ENCODE measurements at places on chromosomes 7 and 10. TPM values are rescaled to one million over a fixed set of nuclear protein-coding genes. Genes with fewer than 3 reads are reported as not detected.

DNA sequence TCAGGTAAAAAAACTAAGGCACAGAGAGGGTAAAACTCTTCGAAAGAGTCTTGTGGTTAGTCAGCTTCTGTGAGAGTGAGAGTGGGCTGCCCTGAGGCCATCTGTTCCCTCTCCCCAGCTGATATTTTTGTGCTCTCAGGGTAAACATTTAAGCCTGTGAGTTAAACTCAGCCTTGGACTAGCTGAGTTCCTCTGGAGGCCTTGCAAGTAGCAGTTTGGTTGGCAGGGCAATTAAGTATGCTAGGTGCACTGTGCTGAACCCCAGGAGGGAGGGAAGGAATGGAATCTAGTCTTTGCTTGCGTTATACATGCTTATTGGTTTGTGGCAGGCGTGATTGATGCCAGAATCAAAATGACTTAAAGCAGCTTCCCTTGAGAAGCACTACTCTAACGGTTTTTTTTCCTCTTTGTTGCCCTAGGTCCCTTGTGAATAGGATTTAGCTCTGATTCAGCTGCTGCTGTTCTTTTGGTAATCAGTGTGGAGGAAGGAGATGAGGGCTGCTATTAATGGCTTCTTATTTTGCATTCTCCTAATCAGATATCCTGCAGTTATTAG, 140.2 kb downstream of the AUTS2 start:
- no peak overlapping the region for H3K27ac ChIP-seq
- H3K4me1 ChIP-seq, result peaks cover 24% of the 10 kb centered on the region
- no peak overlapping the region for H3K4me3 ChIP-seq
- DNase-seq, result no peak

DNA sequence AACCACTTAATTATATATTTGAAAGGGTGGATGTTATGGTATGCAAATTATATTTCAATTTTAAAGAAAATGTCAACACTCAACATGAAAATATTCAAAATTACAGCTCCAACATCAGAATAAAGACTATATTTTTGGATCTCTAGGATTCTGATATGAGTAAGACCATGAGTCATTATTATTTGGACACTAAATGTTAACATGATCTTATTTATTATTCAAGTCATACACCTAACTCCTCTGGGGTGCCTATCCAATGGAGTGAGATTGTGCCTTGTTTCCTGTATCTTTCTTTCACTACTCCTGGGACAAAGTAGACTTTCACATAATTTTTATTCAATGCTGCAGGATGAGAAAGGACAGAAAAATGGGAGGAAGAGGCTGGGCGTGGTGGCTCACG, 135.2 kb upstream of the PRSS1 start:
- no peaks in the 10 kb centered on the region for H3K4me1 ChIP-seq
- no peak overlapping the region for H3K4me3 ChIP-seq
- H3K27ac ChIP-seq, result no peak overlapping the region

- no peak for DNase-seq
- H3K36me3 ChIP-seq, result no peaks in the 10 kb centered on the region
- H3K4me1 ChIP-seq, result no peaks in the 10 kb centered on the region
- no peak within 1 kb of the TSS for H3K4me3 ChIP-seq
These were observed at the start of gene CFTR for GRCh38 chr7:117479225-117480054. Gene CFTR (plus strand): TSS chr7:117480025. CDS start chr7:117480095, 70 bp downstream.

CNNM2 gene
- polyA plus RNA-seq, result 6.8 TPM

TAS2R4 gene
- not detected for polyA plus RNA-seq

Measured in naive B cell (primary cell).